ENCODE measurements at places on chromosomes 3 and 15. TPM values are rescaled to one million over a fixed set of nuclear protein-coding genes. Genes with fewer than 3 reads are reported as not detected.

The SLC12A1 gene
- polyA plus RNA-seq: 0.67 TPM

The MED12L gene
- polyA plus RNA-seq: 35.5 TPM

The SEC22C gene
- 93.6 TPM for polyA plus RNA-seq

The CCDC14 gene
- 266 TPM for polyA plus RNA-seq

The TIMP4 gene
- not detected for polyA plus RNA-seq

The CLRN1 gene
- polyA plus RNA-seq: 0.18 TPM

The SPATA12 gene
- polyA plus RNA-seq: not detected

The GOLGA6D gene
- not detected for polyA plus RNA-seq

The DPPA2 gene
- not detected for polyA plus RNA-seq

The SLC28A2 gene
- polyA plus RNA-seq: not detected

The PRICKLE2 gene
- polyA plus RNA-seq: 8.7 TPM

The CSPG5 gene
- polyA plus RNA-seq: 67.1 TPM

The SPINK8 gene
- polyA plus RNA-seq: not detected

The C15orf62 gene
- polyA plus RNA-seq: not detected

The GPR171 gene
- polyA plus RNA-seq: not detected

The CCDC54 gene
- not detected for polyA plus RNA-seq

The ACP3 gene
- not detected for polyA plus RNA-seq

The GOLGA8M gene
- polyA plus RNA-seq: not detected

The KPNA1 gene
- 35.8 TPM for polyA plus RNA-seq

The EID1 gene
- 530 TPM for polyA plus RNA-seq

The IMPG2 gene
- polyA plus RNA-seq: 5.2 TPM

The GRK7 gene
- polyA plus RNA-seq: 0.16 TPM

The CSTA gene
- not detected for polyA plus RNA-seq

The PFN2 gene
- 542 TPM for polyA plus RNA-seq

The ACTRT3 gene
- not detected for polyA plus RNA-seq

The PAQR9 gene
- polyA plus RNA-seq: 0.24 TPM

The BOC gene
- 0.53 TPM for polyA plus RNA-seq

The CADPS gene
- polyA plus RNA-seq: 118 TPM

The GOLGA6A gene
- 0.50 TPM for polyA plus RNA-seq

The TAGLN3 gene
- 568 TPM for polyA plus RNA-seq

The SIN3A gene
- polyA plus RNA-seq: 11.5 TPM

The EPB42 gene
- not detected for polyA plus RNA-seq

The BCL2A1 gene
- polyA plus RNA-seq: not detected

The RARB gene
- 13.2 TPM for polyA plus RNA-seq

The BDH1 gene
- 12.9 TPM for polyA plus RNA-seq

The NMNAT3 gene
- 4.6 TPM for polyA plus RNA-seq

The TGFBR2 gene
- polyA plus RNA-seq: 0.22 TPM

The MCTP2 gene
- polyA plus RNA-seq: not detected

The PTPN9 gene
- 33.1 TPM for polyA plus RNA-seq

The ECE2 gene
- polyA plus RNA-seq: 0.42 TPM

The RPL32 gene
- 1,223 TPM for polyA plus RNA-seq

The ROPN1 gene
- not detected for polyA plus RNA-seq

The KCNAB1 gene
- 17.0 TPM for polyA plus RNA-seq

The GP5 gene
- polyA plus RNA-seq: 0.16 TPM

The LCMT2 gene
- polyA plus RNA-seq: 10.3 TPM

The IP6K1 gene
- polyA plus RNA-seq: 62.7 TPM

The SLC25A20 gene
- 7.1 TPM for polyA plus RNA-seq

The TGM5 gene
- polyA plus RNA-seq: not detected

The WDR93 gene
- not detected for polyA plus RNA-seq

Measured in neural cell (in vitro differentiated cells).